ENCODE measurements at places on chromosomes 2 and 18.

DNA sequence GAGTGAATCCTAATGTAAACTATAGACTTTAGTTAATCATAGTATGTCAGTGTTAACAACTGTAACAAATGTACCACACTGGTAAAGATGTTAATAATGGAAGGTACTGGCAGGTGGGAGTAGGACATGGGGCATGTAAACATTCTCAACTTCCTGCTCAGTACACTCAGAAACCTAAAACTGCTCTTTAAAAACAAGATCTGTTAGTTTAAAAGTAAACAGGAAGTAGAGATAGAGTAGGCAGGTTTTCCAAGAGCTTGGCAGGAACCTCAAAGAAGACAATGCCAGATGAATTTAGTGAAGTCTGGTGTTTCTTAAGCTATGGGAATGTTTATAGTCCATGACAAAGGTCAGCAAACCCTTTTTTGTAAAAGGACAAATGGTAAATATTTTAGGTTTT, 46.6 kb downstream of the CCDC138 start:
- DNase-seq = no peak

DNA sequence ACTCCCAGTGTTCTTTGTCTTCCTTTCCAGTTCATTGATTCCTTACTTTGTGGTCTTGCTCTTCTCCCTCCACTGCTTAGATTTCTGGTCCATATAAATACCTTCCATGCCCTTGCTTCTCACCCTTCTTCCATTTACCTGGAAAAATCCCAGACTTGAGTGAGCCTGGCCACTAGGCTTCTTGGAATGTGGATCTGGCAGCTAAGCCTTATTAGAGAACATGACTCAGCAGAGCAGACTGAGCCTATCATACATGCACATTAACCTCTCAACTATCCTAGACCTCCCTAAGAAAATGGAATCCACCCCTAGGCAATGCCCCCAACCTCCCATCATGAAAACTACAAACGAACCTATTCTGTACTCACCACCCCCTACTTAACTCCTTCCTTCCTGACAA, 127.7 kb downstream of the RHBDD1 start:
- no peak for DNase-seq

DNA sequence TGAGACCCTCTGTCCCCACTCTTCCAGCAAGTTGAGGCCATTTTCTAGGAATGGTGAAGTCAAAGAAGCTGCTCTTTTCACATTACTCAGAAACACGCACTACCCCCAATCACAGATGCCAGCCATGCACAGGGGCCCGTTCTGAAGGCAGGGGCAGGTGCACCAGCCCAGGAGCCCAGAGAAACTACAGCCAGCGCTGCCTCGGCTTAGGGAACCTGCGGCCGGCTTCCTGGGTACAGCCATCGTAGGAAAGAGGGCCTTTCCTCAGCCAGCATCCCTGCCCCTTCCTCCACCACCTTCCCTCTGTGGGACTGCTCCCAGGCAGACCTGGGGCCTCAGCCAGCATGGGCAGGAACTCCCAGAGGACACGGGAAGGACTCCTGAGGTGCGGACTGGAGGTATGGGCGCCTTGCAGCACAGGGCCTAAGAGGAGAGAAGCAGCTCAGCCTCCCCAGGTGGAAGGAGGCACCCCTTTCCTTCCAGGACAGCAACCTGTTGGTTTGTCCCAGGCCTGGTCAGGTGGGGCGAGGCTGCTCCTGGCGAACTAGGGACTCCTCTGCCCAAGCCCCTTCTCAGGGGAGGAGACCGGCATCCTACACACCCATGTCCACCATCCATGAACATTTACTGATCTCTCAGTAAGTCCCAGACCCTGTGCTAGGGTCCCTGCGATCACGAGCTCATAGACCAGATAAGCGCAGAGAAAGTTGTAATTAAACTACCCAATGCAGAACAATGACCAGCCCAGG, 99.0 kb upstream of the ID2 start:
- DNase-seq = no peak

- DNase-seq = no peak
These were observed 18.4 kb upstream of the CAB39 start for GRCh38 chr2:230694241-230694640.

GRCh38 chr18:58819051-58819450, 45.6 kb upstream of the ZNF532 start:
- DNase-seq = no peak

Measured in stimulated activated CD4-positive, alpha-beta T cell treated with anti-CD3 and anti-CD28 coated beads, Interleukin-1b, Interleukin-23, amount 100 ng/mL, for 1 hour (primary cell).